ENCODE measurements at places on chromosomes 11 and 22. TPM values are rescaled to one million over a fixed set of nuclear protein-coding genes. Genes with fewer than 3 reads are reported as not detected.

- H3K27ac ChIP-seq, result peak overlapping the region; percentile 74
- H3K36me3 ChIP-seq, result no peaks in the 10 kb centered on the region
- H3K27me3 ChIP-seq, result no peaks in the 10 kb centered on the region
- DNase-seq, result peak; percentile 44
Measured at GRCh38 chr11:95266751-95267374, 35.9 kb upstream of the SESN3 start.

GRCh38 chr11:10459029-10459970 is 4.2 kb downstream of the AMPD3 start:
- no peaks in the 10 kb centered on the region for H3K4me1 ChIP-seq
- H3K27me3 ChIP-seq, result no peaks in the 10 kb centered on the region
- DNase-seq, result no peak
- no peak overlapping the region for H3K27ac ChIP-seq
- H3K36me3 ChIP-seq, result no peaks in the 10 kb centered on the region
- no peak overlapping the region for H3K4me3 ChIP-seq

- DNase-seq, result no peak
- H3K27me3 ChIP-seq, result no peaks in the 10 kb centered on the region
- no peaks in the 10 kb centered on the region for H3K36me3 ChIP-seq
- H3K27ac ChIP-seq, result no peak overlapping the region
- no peak overlapping the region for H3K4me3 ChIP-seq
Measured at GRCh38 chr11:33089776-33090175, 50.4 kb downstream of the TCP11L1 start.

- H3K4me1 ChIP-seq, result peaks cover 4% of the 10 kb centered on the region
- peak; percentile 83 for DNase-seq
- peak overlapping the region; percentile 8 for H3K4me3 ChIP-seq
- H3K27me3 ChIP-seq, result no peaks in the 10 kb centered on the region
- peak overlapping the region; percentile 82 for H3K27ac ChIP-seq
Measured at GRCh38 chr11:128497061-128497775, 90.1 kb downstream of the ETS1 start.

DNA sequence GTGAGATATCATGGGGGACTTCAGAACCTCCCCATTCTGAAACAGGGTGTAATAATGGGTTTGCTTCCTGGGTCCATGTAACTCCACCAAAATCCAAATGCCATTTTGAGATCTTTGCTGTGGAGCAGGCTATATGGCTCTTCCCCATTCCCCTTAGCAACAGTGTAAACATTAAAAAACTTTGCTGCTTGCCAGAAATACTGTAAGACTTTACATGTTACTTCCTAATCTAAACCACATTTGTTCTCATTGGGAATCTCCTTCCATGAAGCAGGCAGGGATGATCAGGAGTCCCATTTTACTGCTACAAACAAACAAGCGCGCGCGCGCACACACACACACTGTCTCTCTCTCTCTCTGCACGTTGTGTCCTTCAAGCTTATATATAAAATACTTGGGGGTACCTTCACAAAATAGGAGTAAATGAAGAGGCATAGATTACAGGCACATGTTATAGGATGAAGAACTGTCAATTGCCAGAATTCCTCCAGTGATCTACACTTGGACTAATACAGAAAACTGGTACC is 86.5 kb downstream of the ANO3 start:
- no peaks in the 10 kb centered on the region for H3K36me3 ChIP-seq
- no peak overlapping the region for H3K4me3 ChIP-seq
- H3K27me3 ChIP-seq, result no peaks in the 10 kb centered on the region

- no peak overlapping the region for H3K27ac ChIP-seq
- no peaks in the 10 kb centered on the region for H3K27me3 ChIP-seq
- H3K4me1 ChIP-seq, result no peaks in the 10 kb centered on the region
- DNase-seq, result no peak
Measured at GRCh38 chr11:131349368-131350086, 20.9 kb upstream of the NTM start.

Gene IGF2
- 54.1 TPM for total RNA-seq

Gene P2RY6
- total RNA-seq, result 0.76 TPM

Gene E2F8
- not detected for total RNA-seq

- H3K4me3 ChIP-seq, result no peak overlapping the region
- no peak for DNase-seq
Measured at GRCh38 chr11:26201411-26201810, 130.5 kb upstream of the ANO3 start.

- no peaks in the 10 kb centered on the region for H3K27me3 ChIP-seq
- H3K4me3 ChIP-seq, result no peak overlapping the region
- no peak for DNase-seq
- H3K36me3 ChIP-seq, result no peaks in the 10 kb centered on the region
- H3K4me1 ChIP-seq, result no peaks in the 10 kb centered on the region
- no peak overlapping the region for H3K27ac ChIP-seq
Measured at GRCh38 chr11:71183878-71184277, 68.5 kb downstream of the SHANK2 start.

Gene LMO1
- total RNA-seq, result not detected

- H3K27me3 ChIP-seq, result no peaks in the 10 kb centered on the region
- no peaks in the 10 kb centered on the region for H3K36me3 ChIP-seq
- H3K27ac ChIP-seq, result peak overlapping the region; percentile 19
- no peak overlapping the region for H3K4me3 ChIP-seq
- peaks cover 5% of the 10 kb centered on the region for H3K4me1 ChIP-seq
Measured at GRCh38 chr11:75334976-75335375, 16.5 kb downstream of the ARRB1 start.

GRCh38 chr11:111797145-111797581 is 31.0 kb upstream of the PPP2R1B start:
- H3K36me3 ChIP-seq, result no peaks in the 10 kb centered on the region
- H3K27ac ChIP-seq, result no peak overlapping the region
- no peak overlapping the region for H3K4me3 ChIP-seq
- no peak for DNase-seq
- no peaks in the 10 kb centered on the region for H3K4me1 ChIP-seq

Gene LRRC10B
- total RNA-seq, result 4.6 TPM

Gene MS4A6E
- total RNA-seq, result not detected

- no peak for DNase-seq
- no peaks in the 10 kb centered on the region for H3K27me3 ChIP-seq
- no peaks in the 10 kb centered on the region for H3K36me3 ChIP-seq
- no peak overlapping the region for H3K27ac ChIP-seq
- no peak overlapping the region for H3K4me3 ChIP-seq
Measured at GRCh38 chr11:126816645-126817044, 183.9 kb downstream of the KIRREL3 start.

DNA sequence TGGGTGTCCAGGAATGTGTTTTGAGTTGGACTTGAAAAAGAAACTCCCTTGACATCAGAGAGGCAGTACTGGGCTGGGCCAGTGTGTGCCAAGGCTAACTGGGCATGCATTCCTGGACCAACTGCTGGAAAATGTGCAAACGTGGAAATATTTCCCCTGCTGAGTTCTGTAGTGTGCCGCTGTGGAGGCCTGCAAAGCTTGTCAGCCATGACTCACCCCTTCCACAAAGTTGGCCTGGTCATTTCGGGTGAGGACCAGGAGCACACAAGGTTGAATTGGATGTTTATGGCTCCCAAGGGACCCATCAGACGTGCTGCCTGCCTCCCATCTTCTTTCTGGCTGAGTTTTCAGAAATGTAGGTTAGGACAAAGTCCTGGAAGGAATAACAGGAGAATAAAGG is 513.1 kb downstream of the MIAT start:
- H3K4me3 ChIP-seq, result no peak overlapping the region
- DNase-seq, result peak; percentile 54
- no peak overlapping the region for H3K27ac ChIP-seq
- no peaks in the 10 kb centered on the region for H3K4me1 ChIP-seq
- H3K27me3 ChIP-seq, result no peaks in the 10 kb centered on the region

Gene OR51B4
- not detected for total RNA-seq

Data from uterus (tissue), 4 donors.